ENCODE measurements at places on chromosomes 2 and 18.

GRCh38 chr18:56443166-56443907, 195.1 kb downstream of the TXNL1 start:
- DNase-seq: no peak

DNA sequence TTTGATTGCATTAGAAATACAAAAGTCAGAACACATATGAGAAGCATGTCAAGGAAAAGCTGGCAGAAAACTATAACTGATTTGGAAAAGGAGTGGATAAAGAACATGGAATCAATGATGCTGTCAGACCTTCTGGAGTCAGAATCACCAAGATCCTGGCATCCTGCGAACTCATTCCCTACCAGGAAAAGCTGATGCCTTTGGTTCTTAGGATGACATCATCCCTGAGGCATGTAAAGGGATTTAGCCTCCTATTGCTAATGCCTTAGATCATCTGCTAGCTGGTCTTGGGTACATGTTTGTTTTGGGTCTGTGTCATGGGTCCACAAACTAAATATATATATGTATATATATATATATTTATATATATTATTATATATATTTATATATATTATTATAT, 680.7 kb downstream of the EPHA4 start:
- DNase-seq: no peak

GRCh38 chr2:19848029-19848750, 53.6 kb downstream of the TTC32 start:
- DNase-seq: no peak

DNA sequence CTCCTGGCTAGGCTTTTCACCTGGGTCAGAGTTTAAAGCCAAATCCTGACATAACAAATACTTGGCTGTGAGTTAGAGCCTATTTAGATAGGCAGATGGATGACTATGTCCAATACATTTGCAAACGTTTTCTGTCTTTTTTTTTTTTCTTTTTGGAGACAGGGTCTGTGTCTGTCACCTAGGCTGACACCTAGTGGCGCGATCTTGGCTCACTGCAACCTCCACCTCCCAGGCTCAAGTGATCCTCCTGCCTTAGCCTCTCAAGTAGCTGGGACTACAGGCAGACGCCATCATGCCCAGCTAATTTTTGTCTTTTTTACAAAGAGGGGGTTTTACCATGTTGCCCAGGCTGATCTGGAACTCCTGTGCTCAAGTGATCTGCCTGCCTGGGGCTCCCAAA, 124.8 kb downstream of the DYM start:
- DNase-seq: no peak

- DNase-seq: no peak
Measured at GRCh38 chr2:173346035-173346434, 8.6 kb upstream of the CDCA7 start.

- peak; percentile 77 for DNase-seq
Measured at GRCh38 chr18:79402977-79403722, 7.4 kb downstream of the NFATC1 start.

- peak; percentile 74 for DNase-seq
Measured at GRCh38 chr2:197280015-197280702, 30.4 kb downstream of the ANKRD44 start.

GRCh38 chr2:9843229-9844035, at the start of gene TAF1B:
TAF1B (plus strand) TSS chr2:9843474; CDS start chr2:9843542, 68 bp downstream.
- DNase-seq: peak; percentile 97

- DNase-seq: no peak
Measured at GRCh38 chr2:198232281-198232680, 427.9 kb downstream of the PLCL1 start.

DNA sequence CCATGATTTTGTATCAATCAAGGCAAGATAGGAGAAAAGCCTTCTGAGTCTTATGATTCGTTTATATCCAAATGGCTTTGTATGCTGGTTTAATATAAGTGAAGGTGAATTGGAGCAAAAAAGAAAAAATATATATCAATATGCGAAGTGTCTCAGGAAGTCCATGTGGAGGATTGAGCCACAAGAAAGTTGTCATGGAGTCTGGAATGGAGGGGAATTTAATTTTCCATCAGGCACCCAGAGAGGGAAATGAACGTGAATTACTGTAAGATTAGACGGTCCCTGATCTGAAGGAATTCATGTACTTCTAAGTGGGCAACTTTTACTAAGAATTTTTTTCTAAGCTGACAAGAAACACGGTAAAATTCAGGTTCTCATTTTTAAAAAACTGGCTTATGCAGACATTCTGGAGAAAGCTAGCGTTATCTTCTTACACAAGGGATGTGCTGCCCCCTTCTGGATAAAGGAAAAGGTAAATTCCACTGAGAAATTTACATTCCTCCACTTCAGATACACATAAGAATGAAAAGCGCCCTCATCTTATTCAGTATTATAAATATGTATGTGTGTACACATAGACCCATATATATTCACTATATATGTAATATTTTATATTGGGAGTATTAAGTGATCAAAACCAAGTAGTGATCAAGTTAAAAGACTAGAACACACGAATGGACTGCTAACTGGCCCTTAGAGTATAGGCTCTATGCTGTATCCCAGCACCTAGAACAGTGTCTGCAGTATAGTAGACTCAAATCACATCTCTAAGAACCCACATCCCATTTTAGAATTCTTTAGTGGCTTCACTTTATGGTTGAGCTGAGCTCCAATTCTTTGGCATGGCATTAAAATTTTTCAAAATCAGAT, 289.0 kb upstream of the TFPI start:
- peak; percentile 76 for DNase-seq

DNA sequence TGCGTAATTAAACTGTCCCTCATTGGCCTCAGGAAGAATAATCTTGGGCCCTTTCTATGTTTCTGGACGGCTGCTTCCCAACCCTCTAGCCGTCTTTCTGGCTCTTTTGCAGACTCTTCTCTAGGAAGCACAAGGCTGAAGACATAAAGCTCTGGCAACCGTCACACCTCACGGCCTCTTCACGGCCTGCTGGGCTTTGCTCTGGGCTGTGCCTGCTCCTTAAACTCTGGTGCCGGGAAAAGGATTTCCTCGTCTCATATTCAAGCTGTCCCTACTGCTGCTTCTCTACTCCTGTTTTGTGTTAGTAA, 36.0 kb upstream of the WIPF1 start:
- DNase-seq: peak; percentile 70

Data from tongue (tissue), 3 donors.